ENCODE measurements at places on chromosomes 7 and 10. TPM values are rescaled to one million over a fixed set of nuclear protein-coding genes. Genes with fewer than 3 reads are reported as not detected.

Gene MRC1
- total RNA-seq, result 0.37 TPM

DNA sequence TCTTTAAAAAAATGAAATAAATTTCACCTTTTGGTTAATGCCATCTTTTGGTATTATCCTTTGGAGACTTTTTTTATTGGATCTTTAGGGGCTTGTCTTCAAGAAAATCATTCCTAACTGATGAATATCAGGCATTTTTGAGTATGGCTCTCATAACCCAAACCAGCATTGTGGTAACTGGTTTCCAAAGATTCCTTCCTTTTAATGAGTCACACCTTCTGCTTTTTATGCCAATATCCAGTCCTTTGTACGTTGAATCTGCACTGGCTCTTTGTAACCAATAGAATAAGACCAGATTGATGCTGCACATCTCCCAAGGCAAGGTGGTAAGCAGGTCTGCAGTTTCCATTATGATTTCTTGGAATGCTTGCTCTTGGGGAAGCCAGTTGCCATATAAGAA is 89.1 kb downstream of the GPR158 start:
- no peak for DNase-seq

Gene LRRN3
- 0.07 TPM for total RNA-seq

Gene HOXA6
- total RNA-seq, result 12.7 TPM

- DNase-seq, result peak; percentile 24
Measured at GRCh38 chr7:88835147-88835728, 39.7 kb upstream of the TEX47 start.

- DNase-seq, result no peak
Measured at GRCh38 chr7:78620920-78621319, 822.3 kb downstream of the PHTF2 start.

DNA sequence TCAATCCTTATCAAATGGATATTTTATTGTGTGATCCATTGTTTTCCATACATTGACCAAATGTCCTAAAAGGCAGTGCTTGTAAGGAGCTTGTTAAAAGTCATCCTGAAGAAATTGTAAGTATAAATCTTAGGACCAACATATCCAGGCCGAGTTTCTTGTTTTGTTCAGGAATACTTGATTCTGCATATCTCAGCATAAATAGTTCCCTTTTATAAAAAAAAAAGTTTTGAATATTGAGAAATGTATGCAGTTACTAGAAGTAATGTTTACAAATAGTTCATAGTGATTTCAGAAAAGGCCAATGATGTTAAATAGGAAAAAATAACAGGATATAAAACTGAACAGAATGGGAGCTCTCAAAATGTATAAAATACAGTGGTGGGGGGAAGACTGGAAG is 6.6 kb downstream of the GRID1 start:
- DNase-seq, result no peak

DNA sequence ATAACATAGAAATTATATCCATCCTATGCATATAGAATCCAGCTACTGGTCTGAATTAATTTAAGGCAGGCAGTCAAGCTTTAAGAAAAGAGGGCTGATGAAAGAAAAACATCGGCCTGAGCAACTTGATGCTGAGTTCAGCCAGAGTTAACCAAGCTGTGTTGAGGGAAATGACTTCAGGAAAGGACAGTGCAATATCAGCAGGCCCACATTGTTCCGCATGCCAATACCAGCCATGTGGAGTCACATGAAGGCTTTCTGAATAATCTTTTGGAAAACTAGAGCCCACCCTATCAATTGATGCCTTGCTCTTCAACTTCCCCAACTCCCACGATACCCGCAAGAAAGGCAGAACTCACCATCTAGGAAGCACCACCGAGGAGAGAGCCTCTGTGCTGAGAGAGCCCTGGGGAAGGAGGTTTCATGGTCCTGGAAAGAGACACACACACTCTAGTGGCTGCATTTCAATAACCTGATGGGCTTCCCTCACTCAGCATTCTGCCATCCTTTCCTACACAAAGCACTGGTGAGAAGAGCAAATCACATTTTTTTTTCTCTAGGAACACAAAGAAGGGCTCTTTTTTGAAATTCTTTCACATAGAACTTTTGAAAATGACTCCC is 125.8 kb upstream of the PTN start:
- no peak for DNase-seq

Gene HOXA10
- 19.6 TPM for total RNA-seq

Gene FAM171A1
- total RNA-seq, result 32.5 TPM

Gene SGMS1
- total RNA-seq, result 29.1 TPM

GRCh38 chr10:6342096-6342685 is 139.5 kb downstream of the PFKFB3 start:
- no peak for DNase-seq

DNA sequence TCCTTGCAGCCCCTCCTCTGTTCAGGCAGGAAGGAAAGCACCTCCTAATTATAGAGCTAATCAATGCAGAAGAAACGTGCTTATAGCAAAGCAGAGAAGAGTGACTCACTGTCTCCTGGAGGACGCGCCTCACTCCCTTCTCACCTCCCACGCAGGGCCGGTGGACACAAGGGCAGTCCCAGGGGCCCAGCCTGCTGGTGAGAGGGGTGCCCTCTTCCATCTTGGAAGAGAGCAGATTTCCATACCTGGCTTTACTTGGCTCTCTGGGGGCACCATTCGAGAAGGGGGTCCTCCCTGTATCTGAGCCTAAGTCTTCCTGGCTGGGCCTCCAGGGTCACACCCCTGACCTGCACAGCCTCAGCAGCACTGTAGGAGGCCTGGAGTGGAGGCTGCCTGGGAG is 55.8 kb downstream of the RASGEF1A start:
- no peak for DNase-seq

Gene TUBAL3
- total RNA-seq, result 0.98 TPM

DNA sequence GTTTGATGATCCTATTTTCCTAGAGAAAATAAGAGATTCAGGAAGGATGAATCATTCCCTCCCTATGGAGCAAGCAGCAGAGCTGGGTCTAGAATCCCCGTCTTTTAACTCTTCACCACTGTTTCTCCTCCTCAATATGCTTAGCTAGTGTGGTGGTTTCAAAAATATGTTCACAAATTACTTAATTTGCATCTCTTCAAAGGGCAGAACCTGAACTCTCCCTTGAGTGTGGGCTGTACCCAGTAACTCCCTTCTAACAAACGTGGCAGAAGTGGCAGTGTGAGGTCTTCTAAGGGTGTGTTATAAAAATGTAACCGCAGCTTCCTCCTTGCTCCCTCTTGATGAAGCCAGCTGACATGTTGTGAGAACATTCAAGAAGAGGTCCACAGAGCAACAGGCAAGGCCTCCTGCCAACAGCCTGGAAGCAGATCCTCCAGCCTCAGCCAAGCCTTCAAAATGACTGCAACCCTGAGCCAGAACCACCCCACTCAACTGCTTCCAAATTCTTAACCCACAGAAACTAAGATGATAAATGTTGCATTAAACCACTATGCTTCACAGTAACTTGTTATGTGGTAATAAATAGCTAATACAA is 36.6 kb downstream of the SRPK2 start:
- DNase-seq, result no peak

DNA sequence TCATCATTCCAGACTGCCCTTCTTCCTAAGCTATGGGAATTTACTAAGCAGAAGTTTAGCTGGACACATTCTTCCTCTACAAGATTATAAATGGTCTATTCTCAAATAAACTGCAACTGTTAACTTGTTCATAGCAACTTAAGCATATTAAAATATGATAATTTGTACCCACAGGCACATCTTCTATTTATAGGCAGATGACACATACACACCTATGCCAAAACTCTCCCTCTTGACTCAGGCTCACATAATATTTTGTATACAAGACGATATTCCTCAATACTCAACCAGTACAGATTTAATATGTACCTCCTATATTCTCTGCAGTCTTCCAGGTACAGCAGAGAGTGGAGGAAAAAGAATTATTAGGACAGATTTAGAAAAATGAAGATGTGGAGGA is 232.7 kb upstream of the KIAA1217 start:
- DNase-seq, result no peak

- DNase-seq, result no peak
Measured at GRCh38 chr10:99234791-99235657, 628 bp downstream of the HPSE2 start.

Gene RTKN2
- 7.9 TPM for total RNA-seq

DNA sequence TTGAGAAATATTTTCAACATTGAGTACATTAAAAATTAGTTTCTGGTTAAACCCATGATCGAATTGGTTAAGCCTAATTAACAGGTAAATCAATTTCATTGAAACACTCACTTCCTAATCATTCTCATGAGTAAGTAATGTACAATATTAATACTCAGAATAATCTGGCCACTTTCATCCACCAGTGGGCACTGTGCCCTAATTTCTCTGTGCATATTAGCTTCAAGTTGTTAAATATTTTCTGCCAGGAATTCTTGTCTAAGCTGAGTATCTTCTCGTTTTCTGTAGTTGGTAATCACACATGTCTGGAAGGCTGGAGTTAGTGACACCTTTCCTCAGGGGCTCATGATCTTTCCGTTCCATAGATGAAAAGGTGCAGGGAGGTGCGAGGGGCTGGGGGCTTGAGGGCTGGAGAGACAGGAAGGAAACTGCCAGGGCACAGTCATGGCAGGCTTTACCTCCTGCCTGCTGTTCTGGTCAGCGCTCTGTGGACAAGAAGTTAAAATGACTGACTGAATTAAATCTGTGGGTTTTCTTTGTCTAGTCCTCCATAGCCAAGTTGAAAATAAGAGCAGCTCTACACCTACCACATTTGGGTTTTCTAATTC is 71.9 kb downstream of the WIPF3 start:
- DNase-seq, result no peak

GRCh38 chr10:110395350-110396283 is 90.9 kb upstream of the SMNDC1 start:
- DNase-seq, result peak; percentile 96

GRCh38 chr10:130472236-130472635 is 336.0 kb downstream of the GLRX3 start:
- no peak for DNase-seq

DNA sequence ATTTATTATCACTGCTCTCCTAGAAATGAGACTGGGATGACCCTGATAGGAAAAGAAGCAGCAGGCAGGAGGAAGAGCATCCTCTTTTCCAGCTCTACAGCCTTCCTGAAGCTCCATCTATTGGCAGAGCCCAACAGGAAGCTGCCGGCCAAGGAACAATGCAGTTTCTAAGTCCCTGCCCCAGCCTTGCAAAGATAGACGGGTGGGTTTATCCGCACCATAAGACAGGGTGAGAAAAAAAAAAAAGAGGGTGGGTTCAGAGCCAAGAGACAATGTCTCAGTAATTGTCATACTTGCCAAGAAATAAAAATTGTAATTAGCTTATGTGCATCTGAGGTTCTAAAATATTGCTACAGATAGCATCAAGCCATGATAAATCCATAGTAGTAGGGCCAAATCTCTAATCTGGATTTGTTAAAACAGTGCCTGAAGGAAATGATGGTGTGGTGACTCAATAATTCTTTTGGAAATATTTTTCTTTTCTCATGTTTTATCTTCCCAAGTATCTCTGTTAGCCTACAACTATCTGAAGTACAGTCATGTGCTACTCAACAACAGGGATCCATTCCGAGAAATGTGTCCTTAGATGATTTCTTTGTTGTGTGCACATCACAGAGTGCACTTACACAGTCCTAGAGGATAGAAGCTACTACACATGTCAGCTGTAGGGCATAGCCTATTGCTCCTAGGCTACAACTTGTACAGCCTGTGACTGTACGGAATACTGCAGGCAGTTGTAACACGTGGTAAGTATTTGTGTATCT is 242.9 kb upstream of the CXCL12 start:
- DNase-seq, result no peak

Gene HABP2
- total RNA-seq, result 0.20 TPM

Gene GPR37
- total RNA-seq, result 2.2 TPM

Gene GJD4
- not detected for total RNA-seq

Gene BCL7B
- 50.4 TPM for total RNA-seq

Gene CRTAC1
- total RNA-seq, result 0.20 TPM

GRCh38 chr10:103044942-103045489 is 126.9 kb downstream of the CNNM2 start:
- no peak for DNase-seq

Gene PRKAR2B
- 15.1 TPM for total RNA-seq

DNA sequence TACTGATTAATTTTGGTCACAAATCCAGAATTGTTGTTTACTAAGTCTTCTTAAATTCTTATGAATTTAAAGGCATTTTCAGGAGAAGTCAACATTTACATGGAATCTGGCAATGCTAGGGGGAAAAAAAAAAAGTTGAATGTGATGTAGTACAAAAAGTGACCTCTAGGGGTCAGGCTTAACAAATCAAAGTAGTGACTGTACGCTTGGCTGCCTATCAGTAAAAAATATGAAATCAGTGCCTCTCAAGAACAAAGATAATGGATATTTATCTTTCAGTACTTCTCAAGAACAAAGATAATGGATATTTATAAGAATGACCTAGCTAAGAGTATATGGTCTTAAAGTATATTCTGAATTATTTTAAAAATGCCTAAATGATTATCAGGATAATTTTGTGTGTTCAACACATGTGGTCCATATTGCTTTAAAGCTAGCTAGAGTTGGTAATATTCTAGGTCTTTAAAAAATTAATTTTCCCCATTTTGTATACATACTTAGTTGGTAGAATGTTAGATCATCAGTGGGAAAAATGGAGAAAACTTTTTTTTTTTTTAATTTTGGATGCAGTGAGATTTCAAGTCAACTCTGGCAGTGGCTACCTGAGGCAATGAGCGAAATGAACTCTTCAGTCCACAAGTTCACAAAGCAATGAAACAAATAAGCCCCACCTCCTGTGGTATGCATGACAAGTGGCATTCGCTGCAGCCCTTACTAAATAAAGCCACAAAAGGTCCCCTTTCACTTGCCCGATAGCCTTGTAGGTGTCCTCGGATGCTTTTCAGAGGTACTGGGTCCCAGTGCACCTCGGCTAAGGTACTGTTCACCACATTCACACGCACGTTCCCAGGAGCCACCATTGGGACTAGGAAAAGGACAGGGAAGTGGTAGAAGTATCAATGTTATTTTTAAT is 51.2 kb upstream of the LAMB4 start:
- peak; percentile 51 for DNase-seq

DNA sequence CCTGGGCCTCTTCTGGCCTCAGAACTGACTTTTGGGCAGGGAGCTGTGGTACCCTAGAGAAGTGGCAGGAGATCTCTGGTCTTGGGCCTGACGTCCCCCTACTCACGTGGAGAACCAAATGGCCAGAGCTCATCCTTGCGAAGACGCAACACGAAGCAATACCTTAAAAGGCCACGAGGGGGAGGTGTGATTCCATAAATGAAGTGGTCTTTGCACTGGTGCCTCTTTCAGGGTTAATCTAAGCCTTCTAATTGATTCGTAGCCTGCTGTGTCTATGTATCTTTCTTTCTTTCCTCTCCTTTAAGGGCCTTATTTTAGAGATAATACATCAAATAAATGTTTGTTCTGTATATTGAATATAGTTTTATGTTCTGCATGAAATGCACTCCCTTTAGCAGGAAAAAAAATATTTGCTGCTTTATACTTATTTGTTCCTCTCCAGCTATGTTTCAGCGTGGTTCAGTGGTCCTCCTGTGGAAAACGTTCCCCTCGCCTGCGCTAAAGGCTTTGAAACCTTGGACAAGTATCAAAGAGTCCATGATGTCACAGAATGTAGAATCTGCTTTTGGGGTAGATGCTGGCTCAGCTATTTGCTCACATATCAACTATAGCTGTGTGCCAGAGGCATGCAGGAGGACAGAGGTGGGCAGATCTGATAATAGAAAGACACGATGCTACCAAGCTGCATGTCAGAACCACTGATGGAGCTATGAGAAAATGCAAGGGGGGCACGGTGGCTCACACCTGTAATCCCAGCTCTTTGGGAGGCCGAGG is 41.0 kb downstream of the STRA8 start:
- DNase-seq, result peak; percentile 73

Gene STK17A
- total RNA-seq, result 14.8 TPM
